Karpas-422 (cell line): ENCODE measurements at places on chromosomes 7 and 10.

GRCh38 chr10:22710139-22710745 lies 4.1 kb downstream of the PIP4K2A start:
- no peak for DNase-seq

GRCh38 chr7:155644971-155645509 lies 579 bp downstream of the RBM33 start:
- peak; percentile 79 for DNase-seq

DNA sequence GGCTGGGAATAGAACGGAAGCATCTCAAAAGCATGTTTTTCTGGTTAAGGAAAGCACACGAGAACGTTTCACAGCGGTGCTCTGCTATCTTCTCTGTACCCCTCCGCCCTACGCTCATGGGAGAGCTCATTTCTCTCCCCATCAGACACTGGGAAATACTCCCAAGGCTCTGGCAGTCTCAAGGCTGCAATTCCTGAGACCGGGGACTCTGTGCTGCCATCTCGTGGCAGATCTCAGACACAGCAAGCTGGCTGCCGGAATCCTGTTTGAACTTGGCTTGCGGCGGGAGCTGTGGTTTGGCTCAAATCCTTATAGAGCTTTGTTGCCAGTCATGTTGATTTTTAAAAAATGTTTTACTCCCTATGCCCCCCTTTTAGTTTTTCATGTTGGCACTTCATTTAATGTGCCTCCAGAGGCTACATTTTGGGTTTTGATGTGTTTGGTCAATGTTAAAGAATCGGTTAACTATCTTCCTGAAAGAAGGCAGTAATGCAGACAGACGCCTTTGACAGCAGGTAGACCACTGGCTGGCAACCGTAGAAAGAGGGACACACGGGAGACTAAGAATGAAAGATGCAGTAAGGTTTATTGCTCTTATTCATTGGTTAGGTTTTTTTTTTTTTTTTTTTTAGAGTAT lies 27.6 kb downstream of the BMPER start:
- peak; percentile 80 for DNase-seq

DNA sequence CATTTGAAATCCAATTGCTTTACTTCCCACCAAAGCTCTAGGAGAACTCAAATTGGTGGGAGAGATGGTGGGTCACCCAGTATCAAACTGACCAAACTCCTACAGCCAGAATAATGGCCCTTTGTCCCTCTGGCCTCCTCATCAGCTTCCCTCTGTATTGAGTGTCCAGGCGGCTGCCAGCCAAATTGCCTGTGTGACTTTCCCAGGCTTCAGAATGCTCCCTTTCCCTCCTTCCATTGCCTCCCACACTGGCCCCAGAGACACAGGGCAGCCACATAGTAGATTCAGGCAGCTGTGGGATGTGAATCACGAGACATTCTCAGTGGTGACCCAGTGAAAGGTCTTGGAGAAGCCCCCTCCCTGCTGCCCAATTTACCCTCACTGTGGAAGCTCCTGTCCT lies 12.7 kb upstream of the VDAC2 start:
- no peak for DNase-seq

- DNase-seq = peak; percentile 35
These were observed 24.3 kb upstream of the VDAC2 start for GRCh38 chr10:75186310-75186709.

DNA sequence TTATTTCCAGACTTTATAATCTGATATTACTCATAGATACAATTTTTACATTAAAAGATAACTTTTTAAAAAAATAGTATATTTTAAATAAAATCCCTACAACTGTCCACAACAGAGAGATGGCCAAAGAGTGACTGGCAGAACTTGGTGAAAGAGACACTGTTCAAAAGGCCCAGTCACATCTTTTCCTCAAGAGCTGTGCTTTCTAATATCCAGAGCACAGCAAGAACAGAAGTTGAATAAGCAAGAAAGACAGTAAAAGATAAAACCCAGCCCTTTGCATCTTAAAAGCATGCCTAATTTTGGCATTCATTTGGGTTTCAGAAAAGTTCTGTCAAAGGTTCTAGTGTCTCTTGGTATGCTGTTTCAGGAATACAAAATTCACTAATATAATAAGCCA lies 6.9 kb downstream of the WASL start:
- no peak for DNase-seq

DNA sequence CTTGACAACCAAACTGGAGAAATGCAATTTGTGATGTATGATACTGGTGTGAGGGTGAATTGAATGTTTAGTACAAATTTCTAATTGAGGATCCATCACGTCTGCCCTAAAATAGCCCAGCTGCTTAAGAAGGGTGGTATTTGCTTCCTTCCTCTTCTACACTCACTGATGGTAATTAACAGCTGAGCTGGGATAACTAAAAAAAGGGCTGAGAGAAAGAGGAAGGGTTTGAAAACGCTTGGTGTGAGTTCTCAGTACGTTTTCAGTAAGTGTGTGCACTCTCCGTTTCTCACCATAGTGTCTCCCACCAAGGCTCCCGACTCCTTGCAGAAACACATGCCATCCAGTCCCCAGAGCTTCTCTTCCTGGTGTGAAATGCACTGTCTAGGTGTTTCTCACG lies 54.3 kb downstream of the MAP3K8 start:
- DNase-seq = peak; percentile 88

DNA sequence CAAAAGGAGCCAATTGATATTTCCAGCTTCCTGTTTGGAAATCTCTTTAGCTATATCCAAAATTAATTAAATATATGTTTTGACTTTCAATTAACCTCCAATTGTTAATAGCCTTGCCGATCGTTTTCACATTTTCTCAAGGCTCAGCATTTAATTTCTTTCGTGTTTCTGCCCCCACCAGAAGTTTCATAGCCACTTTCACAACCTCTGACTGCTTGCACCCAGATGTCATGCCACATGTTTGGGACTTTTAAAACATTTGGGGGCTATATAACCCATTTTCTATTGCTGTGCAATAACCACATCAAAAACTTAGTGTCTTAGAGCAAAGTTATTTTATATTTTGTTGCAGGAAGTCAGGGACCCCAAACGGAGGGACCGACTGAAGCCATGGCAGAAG lies 510.6 kb upstream of the CNTNAP2 start:
- no peak for DNase-seq

DNA sequence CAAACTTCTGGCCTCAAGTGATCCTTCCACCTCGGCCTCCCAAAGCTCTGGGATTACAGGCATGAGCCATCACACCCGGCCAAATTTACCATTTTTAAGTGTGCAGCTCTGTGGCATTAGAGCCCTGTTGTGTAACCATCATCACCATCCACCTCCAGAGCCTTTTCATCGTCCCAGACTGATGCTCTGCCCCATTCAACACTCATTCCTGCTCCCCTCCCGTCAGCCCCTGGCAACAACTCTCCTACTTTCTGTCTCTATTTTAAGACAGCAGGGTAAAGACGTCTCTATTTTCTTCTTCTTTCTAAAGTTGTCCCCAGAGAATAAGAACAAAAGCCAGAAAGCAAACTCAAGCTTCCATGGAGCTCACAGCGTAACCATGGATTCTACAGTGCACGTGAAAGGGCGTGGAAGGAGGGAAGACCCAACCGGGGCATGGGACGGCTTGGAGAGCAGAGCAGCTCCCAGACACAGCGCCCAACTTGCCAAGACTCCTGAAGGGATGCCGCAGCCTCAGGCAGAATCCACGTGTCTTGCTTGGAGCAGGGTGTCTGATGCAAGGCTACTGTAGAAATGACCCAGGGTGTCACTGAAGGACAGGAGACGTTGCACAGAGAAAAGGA lies 42.7 kb upstream of the PITRM1 start:
- DNase-seq = no peak

DNA sequence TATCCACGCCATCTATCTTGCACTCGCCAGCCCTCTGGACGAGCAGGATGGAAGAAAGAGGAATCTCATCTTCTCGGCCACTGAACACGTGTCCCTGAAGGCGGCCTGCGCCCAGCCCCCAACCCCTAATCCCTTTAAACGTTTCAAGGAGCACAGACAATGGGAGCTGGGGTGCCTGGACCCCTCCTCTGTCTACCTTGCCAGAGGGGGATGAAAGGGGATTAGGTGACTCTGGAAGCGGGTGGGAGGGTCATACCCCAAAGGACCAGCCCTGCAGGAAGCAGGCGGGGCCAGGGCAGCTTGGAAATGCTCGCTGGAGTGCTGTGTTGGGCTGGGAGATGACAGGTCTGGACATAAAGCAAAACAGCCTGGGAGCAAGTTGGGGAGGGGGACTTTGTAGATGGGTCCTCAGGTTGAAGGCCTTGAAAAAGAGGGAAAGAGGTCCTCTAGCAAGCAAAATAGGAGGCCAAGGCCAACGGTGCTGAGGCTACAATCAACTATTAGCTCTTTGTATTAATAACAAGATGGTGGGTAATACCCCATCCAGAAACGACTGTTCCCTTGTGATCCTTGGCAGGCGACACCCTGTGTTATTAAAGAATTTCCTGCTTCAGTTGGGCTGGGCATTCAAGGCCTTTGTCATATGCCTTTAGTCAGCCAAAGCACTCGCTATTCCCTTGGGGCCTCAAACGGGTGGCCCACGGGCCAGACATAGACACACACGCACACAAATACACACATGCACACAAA lies 126.5 kb upstream of the UNC5B start:
- DNase-seq = no peak

GRCh38 chr10:60573336-60573735 lies 183.7 kb upstream of the ANK3 start:
- DNase-seq = no peak

DNA sequence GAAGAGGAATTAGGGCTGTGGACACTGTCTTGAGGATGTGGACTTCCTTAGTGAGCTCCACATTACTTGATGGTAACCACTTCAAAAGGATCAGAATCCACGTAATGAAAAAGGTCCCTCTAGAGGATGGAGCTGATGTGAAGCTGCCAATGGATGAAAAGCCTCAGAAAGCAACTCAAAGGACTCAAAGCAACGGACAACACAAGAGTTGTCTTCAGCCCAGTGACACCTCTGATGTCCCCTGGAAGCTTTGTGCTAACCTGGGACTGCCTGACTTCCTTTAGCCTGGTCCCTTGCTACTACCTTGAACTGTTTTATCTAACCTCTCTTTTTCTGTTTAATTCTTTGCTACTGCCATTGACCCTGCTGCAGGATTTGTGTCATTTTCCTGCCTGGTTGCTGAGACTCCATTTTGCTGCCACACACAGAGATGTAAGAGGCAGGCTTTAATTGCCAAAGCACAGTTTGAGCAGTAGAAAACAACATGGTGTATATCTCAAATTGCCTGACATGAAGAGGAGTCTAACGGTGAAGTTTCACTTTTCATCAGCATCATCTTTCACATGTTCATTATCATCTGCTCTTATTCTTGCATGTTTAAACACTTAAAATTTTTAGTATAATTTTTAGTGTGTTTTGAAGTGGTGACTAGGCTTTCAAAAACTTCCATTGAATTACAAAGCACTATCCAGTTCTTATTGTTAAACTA lies 11.1 kb upstream of the SGCE start:
- no peak for DNase-seq

GRCh38 chr7:155913719-155914118 lies 101.5 kb upstream of the SHH start:
- no peak for DNase-seq

DNA sequence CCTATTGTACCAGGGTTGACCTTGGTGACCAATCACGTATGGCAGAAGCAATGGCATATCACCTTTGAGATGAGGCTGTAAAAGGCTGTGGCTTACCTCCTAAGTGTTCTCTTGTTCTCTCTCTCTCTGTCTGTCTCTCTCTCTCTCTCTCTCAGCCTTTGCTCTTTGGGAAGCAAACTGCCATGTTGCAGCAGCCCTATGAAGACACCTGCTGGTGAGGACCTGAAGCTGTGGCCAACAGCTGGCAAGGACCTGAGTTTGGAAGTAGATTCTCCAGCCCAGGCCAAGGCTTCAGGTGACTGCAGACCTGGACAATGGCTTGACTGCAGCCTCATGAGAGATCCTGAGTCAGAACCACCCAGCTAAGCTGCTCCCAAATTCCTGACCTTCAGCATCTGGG lies 161.4 kb downstream of the GPAM start:
- DNase-seq = no peak

GRCh38 chr7:20201380-20201779 lies 15.8 kb downstream of the MACC1 start:
- peak; percentile 74 for DNase-seq

- DNase-seq = no peak
These were observed 111.9 kb downstream of the CACNB2 start for GRCh38 chr10:18252086-18252485.

- DNase-seq = no peak
These were observed 71.4 kb downstream of the FGFR2 start for GRCh38 chr10:121526801-121527221.

DNA sequence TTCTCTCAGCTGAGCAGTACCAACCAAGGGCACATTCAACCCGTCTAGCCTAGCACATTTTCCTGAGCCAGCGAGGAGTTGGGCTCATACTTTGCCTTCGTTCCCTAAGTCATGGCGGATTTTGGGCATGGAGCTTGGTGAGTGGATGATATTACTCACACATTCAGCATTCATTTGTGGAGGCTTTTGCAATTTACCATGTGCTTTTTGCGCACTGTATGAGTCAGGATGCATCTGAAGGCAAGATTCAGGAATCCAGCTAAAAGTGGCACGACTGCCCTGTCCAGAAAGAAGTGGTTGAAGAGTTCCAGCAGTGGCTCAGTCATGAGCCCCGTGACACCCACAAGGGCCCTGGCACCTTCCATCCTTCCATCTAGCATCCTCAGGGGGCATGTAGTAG lies 24.2 kb upstream of the MGMT start:
- no peak for DNase-seq

DNA sequence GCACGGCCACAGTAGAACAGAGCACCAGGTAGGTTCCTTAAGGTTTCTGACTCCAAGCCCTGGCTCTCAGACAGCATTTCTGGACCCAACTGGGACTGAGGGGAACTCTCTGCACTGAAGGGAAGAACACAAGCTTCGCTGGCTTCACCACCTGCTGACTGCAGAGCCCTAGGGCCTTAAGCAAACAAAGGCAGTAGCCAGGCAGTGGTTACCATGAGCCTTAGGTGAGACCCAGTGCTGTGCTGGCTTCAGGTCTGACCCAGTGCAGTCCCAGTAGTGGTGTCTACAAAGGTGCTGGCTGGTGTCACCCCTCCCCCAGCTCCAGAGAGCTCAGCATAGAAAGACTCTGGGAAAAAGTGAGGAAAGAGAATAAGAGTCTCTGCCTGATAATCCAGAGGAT lies 59.5 kb downstream of the SIRT1 start:
- DNase-seq = no peak

DNA sequence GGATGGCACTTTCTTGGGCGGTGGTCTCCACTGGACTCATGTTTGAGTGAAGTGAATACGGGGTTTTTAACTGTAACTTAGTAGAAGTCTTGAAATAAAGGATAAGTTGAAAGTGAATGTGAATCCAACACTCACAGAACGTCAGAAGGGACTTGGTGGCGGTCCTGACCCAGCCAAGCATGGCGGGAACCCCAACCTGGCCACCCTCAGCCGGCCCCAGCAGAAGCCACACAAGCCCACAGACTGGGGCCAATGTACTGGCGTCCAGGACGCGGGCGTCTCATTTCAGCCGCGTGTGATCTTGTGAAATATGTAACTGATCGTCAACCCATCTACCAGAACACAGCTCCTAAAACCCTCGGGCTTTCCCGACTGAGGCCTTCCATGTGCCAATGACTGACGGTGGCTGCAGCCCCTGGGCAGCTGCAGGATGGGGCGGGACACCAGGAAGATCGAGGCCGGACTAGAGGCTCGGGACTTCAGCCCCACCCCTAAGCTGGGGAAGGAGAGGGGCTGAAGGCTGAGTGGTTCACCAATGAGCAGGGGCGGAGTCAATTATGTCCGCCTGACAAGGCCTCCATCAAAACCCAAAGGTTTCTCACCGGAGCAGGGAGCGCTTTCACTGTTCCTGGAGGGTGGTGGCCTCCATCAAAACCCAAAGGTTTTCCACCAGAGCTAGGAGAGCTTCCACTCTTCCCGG lies 161.5 kb downstream of the MAD1L1 start:
- no peak for DNase-seq
